ENCODE measurements at places on chromosomes 1 and 21.

DNA sequence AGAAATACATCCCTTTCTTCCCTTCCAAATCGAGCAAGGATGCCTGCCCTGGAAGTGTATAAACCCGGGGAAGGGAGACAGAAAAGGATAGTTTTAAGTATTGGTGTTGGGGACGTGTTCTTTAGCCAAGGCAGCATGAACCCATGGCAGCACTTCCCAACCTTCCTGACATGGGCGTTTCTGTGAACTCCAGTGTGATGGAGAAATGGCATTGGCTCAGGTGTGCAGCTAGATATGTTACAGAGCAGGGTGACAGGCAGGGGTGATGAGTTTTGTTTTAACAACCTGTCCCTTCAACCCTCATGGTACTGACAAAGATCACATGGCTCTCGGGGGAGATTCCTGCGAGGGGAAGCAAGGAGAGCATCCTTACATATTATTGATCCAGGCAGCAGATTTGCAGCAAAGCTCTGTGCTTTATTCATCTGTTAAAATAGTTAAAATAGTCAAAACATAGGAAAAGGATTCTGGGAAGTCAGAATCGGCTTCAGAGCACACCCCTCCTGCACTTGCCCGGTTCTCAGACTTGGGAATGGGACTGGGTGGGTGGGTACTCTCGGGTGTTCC is 4.0 kb downstream of the MX1 start:
- DNase-seq, result no peak

DNA sequence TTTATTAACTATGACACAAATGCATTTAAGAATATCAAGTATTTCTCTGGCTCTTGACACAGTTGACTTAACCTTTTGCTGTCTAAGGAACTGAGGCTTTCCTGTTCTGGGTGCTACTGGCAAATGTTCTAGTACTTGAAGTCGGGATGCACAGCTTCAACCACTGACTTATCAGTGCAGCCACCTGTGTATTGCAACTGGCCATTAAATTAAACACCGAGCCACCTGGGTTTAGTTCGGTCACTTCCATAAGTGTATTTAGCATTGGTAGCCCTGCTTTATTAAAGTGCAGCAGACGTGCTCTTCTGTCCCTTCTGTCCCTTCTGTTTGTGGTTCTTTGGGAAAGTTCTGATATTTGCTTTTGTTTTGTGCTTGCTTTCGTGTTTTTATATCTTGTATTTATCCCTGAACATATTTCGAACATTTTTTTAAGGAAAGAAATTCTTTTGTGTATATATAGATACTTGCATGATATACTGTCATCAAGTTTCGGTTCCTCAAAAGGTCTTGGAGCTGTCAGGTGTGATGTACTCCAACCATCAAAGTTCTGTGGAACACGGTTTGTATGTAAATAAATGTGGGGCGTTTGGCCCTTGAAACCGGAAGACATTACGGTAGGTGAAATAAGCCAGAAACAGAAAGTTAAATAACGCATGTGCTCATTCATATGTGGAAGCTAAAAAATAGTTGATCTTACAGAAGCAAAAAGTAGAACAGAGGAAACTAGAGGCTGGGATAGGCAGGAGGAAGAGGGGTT is 297.9 kb upstream of the GREM2 start:
- DNase-seq, result no peak

GRCh38 chr1:112358798-112359408 is 37.1 kb upstream of the CTTNBP2NL start:
- no peak for DNase-seq

DNA sequence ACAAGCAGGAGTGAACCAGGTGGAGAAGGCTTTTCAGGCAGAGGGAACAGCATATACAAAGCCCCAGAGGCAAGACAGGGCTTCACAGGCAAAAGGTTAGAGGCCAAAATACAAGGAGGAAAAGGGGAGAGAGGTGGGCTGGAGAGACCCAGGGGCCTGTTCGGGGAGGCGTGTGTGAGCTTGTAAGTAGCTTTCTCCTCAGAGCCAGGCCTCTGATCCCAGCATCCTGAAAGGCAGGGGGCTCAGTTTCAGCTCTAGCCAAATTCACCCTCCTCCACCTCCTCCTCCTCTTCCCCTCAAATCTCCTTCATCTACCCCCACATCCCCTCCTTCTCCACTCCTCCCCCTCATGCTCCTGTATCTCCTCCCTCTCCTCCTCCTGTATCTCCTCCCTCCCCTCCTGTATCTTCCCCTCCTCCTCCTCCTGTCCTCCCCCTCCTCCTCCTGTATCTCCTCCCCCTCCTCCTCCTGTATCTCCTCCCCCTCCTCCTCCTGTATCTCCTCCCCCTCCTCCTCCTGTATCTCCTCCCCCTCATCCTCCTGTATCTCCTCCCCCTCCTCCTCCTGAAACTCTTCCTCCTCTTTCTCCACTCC is 148.6 kb downstream of the ST6GALNAC5 start:
- DNase-seq, result no peak

DNA sequence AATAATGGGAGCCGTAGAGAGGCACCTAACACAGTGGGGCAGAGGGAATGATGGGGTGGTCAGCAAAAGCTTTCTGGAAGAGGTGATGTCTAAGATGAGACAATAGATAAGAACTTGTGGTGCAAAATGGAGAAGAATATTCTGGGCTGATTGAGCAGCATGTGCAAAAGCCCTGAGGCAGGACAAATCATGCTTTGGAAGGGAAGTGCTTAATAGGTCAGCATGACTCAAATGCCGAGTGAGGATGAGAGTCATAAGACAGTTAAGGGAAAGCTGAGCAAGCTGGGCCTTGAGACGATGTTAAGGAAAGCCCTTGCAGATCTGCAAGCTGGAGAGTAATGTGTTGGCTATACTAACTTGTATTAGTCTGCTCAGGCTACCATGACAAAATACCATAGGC is 37.3 kb upstream of the ASB17 start:
- no peak for DNase-seq

DNA sequence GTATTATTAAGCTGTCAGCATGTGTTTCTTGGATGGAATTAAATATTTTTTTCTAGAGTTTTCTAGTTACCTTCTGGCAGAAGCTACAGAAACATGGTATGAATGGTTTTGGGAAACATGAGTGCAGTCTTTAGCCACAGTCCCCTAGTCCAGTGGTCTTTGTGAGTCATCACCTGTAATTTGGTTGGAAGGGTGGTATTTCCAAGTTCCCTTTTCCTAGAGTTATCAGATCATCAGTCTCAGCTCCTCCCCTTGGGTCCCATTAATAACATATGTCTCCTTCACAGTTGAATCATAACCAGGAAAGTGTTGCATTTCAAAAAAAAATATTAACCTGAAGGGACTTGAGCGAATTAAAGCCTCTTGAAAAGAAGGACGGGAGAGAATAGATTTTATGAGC is 27.0 kb downstream of the ELAVL4 start:
- DNase-seq, result no peak

DNA sequence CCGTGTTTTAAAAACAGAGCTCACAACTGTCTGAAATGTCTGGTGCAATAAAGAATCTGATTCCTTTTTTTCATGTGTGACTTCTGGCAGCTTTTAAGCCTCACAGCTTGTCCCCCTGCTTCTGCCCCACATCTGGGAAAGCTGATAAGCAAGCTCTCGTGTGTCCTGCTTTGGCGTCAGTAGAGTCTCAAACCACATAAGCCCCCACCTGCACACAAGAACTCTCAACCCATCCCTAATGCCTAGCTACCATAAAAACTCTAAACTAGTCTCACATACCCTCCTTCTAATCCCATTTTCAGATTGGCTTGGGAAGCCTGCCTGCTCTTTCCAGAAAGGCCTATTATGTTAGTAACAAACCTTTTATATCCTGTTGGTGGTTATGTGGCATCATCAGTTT is 94.6 kb upstream of the DAB1 start:
- DNase-seq, result no peak

DNA sequence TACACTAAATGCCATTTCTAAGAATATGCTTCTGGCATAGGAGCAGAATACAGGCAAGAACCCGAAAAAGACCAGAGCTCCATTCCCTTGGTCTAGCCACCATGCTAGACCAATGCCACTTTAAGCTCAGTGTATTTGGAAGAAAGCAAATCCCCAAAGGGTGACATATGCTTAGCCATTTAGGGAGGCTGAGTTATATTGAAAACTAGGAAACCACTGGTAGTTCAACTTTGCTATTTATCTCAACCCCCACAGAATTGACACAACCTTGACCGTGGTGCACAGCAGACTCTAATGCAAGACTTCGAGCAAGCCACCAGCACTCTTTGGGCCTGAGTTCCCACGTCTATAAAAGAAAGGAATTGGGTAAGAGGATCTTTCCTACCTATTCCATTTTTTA is 167.9 kb downstream of the ADSS2 start:
- no peak for DNase-seq

DNA sequence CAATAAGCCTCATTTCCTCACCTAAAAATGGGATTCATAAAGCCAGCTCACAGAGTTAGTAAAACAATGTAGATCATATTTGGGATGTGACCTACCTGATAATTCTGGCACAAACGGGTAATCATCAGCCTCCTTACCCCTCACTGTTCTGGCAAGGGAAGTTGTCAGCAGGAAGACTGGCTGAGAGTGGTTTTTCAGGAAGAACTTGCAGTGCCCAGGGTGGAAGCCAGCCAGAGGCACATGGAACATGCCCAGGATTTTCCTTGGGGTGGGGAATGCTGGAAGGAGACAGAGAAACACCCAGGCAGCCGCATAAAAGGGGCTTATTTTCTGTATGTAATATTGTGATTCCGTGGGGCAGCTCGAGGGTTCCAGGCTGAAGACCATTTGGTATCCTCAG is 7.7 kb upstream of the SLC5A9 start:
- DNase-seq, result no peak

DNA sequence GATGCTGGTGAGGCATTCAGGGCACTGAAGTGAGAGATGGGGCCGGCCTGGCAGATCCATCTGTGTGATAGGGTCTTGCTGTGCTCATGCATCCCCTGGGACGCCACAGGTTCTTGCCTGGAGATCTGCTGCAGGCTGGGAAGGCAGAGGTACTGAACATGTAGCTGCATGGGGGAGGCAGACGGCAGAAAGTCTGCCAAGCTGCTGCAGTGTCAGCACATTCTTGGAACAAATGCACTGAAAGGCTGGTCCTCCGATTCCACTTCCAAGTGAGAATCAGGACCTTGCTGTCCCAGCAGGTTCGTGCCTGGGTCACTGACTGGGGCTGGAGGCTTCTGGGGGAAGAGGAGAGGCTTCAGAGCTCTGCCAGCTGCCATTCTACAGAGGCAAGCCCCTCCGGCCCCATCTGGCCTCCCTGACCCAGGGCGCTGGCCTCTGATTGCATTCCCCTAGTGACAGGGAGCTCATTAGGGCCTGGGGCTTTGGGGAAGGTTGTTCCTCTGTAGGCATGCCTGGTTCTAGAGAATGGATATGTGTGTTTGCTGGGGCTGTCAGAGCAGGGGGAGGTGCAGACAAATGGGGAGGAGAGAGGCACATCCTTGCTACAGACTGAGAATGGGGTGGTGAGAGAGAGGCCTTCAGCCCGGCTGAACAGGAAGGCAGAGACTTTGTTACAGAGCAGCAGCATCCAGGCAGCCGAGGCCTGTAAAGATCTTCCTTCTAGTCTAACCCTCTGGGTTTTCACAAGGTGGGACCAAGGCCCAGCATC is 174.0 kb downstream of the TRABD2B start:
- DNase-seq, result no peak

DNA sequence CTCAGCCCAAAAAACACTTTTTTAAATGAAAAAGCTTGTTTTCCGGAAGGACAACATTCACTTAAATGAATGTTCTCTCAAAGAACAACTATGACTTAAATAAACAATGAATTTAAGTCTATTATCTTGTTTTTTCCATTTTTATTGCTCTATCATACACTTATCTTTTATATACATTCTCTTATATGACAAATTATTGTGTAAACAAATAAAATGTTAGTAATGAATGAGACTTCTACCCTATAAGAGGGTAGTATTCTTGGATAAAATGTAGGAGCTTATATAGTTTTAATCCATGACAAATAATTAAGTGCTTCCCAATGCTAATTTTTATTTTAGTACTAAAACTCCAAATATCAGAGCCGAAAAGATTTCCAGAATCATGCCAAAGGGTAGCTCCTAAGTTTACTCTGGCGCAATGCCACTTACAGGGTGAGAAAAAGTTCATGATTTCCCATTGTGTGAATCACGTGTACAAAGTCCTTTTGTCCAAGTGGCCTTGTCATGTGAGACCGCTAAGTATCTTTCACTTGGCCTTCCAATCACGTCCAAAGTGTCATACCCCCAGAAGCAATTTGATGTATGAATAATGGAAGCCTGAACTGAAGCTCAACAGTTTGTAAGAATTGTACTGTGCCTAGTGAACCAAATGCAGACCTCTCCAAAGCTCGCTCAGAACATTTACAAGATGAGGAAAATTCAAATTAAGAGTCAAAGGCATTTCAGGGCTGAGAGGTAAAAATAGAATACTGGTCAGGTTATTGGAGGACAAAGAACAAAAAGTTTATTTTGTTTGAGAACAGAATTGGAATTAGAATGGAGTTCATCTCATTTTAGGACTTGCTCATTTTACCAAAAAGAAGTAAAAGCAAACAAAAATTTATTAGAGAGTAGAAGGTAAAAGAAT is 56.6 kb upstream of the C1orf21 start:
- DNase-seq, result no peak

DNA sequence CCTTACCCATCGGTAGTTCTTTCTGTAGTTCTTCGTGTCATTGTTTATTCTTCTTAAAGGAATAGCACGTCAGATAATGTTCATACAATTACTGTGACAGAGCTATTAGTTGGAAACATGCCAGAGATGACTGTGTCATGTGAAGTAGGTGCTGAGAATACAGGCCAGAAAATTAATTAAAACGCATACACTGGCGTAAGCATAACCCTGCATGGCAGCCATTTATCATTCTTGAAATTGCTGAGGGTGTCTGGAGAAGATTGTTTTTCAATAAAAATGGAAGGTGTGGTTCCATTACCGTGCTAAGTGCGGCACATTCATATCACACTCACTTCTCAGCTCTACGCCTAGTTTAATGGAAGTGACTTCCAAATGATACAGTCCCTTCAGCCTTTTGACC is 7.8 kb downstream of the ETS2 start:
- DNase-seq, result no peak

GRCh38 chr1:15180945-15181523 is 27.5 kb downstream of the TMEM51 start:
- no peak for DNase-seq

DNA sequence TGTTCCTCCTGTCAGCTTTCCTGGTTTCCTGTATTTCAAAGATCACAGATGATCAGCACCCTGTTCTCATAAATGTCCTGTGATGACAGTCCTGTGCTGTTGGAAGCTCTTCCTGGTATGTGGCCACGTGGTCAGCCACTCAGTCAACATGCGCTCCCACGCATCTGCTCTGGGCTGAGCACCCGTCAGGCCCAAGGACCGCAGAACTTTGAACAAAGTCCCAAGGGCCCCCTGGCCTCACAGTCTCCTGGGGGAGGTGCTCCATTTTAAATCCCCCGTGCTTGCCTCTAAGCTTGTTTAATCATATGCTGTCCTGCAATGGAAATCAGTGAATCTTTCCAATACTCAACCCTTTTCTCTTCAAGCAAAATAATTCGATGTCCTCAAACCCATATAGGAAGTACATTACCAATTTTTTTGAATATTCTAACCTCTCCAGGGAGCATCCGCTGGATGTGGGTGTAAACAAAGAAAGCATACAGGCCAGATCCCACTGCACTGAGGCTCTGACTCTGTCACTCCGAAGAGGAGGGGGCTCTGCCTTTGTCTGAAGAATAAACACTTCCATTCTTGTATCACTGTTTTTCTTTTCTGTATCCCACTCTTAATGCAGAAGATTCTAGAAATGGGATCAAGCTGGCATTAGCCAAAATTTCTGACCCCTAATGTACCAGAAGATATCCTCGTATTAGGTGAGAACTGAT is 250.3 kb downstream of the SDCCAG8 start:
- DNase-seq, result no peak

GRCh38 chr1:24074817-24075589 is 36.9 kb downstream of the MYOM3 start:
- no peak for DNase-seq

Measured in kidney epithelial cell (primary cell).